SK-MEL-5 (cell line): ENCODE measurements at places on chromosomes 16 and 17.
A peak's percentile ranks its signal among the peaks of the same experiment; 100 is the strongest.

DNA sequence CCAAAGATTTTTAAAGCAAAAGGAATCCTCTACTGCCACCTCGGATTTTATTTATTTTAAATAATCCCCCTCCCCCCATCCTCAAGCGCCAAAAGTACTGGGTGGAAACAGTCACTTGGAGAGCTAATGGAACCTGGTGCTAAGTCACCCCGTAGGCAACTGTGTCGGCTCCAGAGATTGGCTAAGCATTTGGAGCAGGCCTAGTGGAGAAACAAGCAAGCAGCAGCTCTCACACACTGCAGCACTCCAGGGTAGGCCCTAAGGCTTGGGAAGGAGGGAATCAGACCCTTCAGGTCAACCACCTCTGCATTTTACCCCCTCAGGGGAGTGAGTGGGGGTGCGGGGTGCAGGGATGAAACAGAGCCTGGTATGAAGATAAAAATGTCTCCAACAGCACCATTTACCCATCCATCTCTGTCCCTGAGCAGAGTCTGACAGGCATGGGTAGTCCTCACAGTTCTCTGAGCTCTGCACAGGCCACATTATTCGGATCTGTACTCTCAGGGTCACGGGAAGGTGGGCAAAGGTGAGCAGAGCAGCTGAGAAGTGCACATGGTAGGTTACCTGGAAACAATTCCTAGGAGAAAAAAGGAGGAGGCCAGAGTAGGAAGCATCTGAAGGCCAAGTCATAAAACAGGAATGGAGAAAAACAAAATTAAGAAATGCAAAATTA, 27.2 kb upstream of the STAC2 start:
- no peak for DNase-seq

GRCh38 chr17:5883775-5884665, 186.2 kb upstream of the WSCD1 start:
- DNase-seq, result no peak

DNA sequence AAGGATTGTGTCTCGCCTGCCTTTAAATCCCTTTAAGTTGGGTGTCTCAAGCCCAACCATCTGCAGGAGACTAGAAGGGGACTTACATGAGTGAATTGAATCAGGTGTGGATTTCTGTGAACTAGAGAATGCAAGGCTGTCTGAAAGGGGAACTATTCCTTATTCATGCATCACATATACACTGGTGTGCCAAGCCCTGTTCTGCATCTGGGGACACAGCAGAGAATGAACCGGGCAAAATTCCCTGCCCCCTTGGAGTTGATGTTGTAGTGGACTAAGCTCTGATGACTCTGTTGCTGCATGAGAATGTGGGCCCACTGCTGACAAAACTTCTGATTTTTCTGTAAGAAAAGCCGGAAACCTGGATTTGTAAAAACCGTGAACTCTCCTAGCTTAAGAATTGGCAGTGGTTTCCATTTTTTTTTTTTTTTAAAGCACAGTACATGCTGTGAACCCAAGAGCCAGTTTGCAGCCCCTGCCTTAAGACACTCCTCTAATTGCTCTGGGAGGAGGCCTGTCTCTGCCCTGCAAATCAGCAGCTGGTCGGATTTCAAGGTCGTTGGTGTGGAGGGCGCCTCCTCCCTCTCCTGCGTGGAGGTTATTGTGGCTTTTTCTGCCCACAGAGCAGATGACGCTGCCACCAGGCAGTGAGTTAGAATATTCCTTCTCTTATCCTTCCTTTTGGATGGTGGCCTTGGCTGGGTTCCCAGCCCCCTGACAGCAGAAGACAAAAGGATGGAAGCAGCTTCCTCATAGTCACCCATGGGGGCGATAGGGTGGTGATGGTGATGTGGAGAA, 131.0 kb downstream of the PRKCB start:
- no peak for DNase-seq

GRCh38 chr17:37673386-37673785, 30.1 kb upstream of the DDX52 start:
- no peak for DNase-seq

GRCh38 chr16:53664724-53665345, 38.8 kb downstream of the RPGRIP1L start:
- DNase-seq, result no peak

DNA sequence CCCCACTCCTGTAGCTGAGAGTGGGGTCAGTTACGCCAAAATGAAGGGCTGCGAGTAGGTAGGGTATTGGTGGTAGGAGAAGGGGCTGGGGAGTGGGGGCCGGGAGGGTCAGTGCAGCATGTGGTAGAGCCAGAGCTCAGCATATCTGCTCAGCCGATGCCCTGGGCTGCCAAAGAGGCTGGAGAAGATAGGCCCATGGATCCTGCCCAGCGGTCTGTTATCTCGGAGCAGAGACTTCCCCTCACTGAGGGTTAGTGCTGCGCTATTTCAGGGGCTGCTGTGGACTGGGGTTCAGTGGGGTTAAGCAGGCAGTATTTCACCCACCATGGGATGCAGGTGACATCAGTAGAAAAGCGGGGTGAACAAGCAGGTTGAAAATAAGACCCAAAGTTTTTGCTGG, 19.7 kb downstream of the RHBDL3 start:
- no peak for DNase-seq

- DNase-seq, result no peak
These were observed 30.6 kb downstream of the C16orf74 start for GRCh38 chr16:85720302-85720637.

- DNase-seq, result peak; percentile 78
These were observed 21.0 kb upstream of the ITGAX start for GRCh38 chr16:31333686-31334649.

DNA sequence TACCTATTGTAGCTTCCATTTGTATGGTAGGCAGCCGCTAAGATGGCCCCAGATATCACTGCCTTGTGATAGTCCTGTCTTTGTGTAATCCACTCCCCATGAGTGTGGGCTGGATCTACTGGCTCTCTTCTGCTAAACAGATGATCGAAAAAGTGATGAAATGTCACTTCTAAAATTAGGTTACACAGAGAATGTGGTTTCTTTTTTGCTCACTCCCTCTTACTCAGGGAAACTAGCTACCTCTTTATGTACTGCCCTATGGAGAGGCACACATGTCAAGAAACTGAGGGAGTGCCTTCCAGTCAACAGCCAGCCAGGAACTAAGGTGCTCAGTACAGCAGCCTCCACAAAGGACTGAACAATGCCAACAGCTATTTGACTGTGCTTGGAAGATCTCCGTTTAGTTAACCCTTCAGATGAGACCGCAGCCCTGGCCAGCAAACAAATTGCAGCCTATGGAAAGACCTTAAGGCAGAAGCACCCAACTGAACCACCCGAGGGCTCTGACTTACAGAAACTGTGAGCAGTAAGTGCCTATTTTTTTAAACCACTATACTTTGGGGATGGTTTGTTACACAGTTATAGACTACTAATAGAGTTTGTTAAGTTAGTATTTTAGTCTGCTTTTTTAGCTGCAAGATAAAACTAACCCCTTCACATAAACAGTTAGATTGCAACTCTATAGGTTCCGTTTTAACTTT, 113.2 kb upstream of the MAF start:
- no peak for DNase-seq

- DNase-seq, result no peak
These were observed 97.5 kb downstream of the METRNL start for GRCh38 chr17:83176623-83177583.

DNA sequence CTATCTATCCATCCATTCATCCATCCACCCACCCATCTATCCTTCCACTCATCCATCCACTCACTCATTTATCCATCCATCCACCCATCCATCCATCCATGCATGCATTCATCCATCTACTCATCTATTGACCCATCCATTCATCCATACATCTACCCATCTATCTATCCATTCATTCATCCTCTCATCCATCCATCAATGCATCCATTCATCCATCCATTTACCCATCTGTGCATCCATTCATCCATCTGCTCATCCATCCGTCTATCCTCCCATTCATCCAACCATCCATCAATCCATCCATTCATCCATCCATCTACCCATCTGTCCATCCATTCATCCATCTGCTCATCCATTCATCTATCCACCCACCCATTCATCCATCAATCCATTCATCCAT, 224.5 kb upstream of the MAF start:
- no peak for DNase-seq

DNA sequence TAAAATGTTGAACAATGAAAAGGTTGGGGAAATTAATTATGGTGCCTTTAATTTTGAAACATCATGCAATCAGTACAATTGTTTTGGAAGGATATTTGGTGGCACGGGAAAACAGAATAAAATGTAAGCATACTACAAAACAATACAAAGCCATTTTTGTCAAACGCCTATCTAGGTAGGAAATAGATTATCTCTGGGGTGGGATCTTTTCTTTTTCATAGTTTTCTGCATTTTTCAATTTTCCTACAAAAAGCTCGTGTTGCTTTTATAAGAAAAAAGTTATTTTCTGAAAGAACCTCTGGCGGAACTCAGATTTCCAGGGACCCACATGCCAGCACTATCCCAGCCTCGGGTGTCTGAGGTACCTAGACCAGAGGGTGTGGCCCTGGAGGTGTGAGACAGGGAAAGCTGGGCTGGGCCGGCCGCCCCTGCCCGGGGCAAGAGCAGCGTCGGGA, 961 bp upstream of the MAP3K3 start:
- DNase-seq, result no peak

GRCh38 chr16:8648877-8649276, 25.5 kb upstream of the ABAT start:
- DNase-seq, result no peak
